ENCODE measurements at places on chromosomes 11 and 22. TPM values are rescaled to one million over a fixed set of nuclear protein-coding genes. Genes with fewer than 3 reads are reported as not detected.

DNA sequence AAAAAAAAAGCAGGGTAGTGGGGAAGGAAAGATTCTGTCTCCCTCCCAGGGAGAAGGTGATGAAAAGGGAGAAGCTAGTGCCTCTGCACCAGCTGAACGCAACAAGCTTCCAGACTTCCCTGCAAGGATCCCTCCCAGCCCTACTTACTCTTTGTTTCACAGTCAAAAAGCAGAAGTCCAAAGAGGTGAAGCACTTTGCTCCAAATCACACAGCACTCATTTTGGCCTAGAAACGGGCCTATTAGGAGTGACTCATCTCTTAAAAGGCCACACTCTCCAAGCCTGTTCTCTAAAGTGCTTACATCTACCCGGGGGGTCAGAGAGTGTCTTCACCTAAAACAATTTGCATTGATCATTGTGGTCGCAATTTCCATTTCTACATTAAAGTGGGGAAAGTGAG is 17.7 kb upstream of the GRK3 start:
- no peak for DNase-seq

GRCh38 chr11:72700146-72700545 is 25.9 kb upstream of the PDE2A start:
- DNase-seq: peak; percentile 62

The GRIK4 gene
- 1.7 TPM for total RNA-seq

GRCh38 chr22:42892571-42893316 is 35.7 kb upstream of the ARFGAP3 start:
- no peak for DNase-seq
